ENCODE measurements at places on chromosomes 6 and 20.
A peak's percentile ranks its signal among the peaks of the same experiment; 100 is the strongest.

DNA sequence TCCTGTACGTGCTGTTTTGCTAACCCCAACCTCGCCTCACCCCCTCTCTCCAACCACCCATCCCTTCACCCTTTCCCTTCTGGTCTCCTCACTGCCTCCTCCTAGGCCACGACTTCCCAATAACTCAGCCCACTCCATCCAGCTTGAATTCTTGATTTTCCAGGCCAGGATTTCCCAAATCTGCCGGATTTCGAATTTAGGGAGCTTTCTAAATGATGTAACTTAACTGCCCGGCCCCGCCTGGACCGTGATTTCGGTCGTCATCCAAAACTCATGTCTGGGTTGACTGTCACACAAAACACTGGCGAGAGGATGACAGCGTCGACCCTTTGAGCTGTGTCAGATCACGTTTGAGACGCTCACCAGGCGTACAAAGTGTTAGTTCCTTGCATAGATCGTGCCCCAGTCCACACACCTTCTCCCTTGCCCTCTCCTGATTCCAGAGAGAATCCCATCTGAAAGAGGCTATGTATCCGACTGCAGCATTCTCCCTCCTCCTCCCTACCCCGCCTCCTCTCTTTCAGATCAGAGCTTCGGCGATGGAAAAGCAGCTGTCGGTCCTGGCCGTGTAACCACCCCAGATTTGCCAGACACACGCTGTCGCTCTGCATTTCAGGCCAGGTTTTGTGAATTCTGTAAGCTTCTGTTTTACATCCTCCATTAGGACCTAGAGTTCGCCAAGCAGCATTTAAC, 168.2 kb downstream of the GPX5 start:
- no peak for DNase-seq

GRCh38 chr6:42100029-42100901, 42.2 kb downstream of the C6orf132 start:
- DNase-seq: no peak

DNA sequence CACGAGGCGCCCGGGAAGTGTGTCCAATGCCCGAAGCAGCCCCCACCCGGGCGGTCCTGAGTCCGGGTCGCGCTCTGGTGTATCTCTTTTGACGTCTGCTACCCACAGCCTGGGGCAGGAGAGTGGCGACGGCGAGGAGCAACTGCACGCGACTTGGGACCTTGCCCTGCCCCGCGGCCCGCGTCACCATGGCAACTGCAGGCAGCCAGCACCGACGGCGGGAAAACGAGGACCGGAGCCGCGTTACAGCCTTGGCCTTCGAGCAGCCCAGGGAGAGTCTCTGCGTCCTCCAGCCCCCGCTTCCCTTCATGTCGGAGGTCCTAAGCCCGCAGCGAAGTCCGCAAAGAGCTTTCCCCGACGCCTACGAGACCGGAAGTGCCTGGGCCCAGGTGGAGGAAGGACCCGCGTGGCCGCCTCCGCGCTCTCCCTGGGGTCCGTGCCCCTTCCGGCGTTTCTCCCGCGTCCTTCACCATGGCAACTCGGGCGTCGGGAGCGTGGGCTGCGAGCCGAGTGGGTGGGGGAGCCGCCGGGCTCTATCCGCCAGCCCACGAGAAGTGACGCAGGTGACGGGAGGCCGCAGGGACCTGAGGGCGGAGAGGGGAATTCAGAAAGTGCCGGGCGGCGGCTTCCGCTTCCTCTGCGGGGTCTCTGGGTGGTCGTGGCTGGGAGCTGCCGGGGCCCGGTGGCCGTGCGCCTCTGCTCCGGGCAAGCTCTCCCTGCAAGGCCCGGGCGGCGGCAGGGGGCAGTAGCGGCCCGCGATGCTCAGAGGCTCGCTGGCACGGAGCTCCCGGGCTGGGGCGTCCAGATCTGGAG, 88.6 kb upstream of the TGM3 start:
- DNase-seq: peak; percentile 91

DNA sequence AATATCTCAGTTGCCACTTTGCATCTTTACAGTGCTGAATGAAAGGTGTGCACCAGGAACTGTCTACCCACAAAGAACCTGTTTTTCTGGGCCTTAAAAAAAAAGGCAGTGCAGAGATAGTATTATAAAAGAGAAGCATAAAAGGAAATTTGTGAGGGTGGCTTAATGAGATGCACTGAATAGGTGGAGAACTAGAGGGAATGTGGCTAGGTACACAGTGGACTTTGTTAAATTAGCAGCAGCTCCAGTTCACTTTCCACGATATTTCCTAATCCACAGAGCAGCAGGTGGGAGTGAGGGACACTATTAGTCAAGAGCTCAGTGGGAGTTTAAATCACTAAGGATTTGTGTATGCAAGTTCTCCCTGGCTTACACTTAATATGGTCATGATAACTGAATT, 38.8 kb downstream of the MAP7 start:
- no peak for DNase-seq

- DNase-seq: no peak
Observed at GRCh38 chr6:156599978-156600590, 177.1 kb upstream of the ARID1B start.

GRCh38 chr20:24838546-24839535, 110.2 kb upstream of the CST7 start:
- DNase-seq: no peak

DNA sequence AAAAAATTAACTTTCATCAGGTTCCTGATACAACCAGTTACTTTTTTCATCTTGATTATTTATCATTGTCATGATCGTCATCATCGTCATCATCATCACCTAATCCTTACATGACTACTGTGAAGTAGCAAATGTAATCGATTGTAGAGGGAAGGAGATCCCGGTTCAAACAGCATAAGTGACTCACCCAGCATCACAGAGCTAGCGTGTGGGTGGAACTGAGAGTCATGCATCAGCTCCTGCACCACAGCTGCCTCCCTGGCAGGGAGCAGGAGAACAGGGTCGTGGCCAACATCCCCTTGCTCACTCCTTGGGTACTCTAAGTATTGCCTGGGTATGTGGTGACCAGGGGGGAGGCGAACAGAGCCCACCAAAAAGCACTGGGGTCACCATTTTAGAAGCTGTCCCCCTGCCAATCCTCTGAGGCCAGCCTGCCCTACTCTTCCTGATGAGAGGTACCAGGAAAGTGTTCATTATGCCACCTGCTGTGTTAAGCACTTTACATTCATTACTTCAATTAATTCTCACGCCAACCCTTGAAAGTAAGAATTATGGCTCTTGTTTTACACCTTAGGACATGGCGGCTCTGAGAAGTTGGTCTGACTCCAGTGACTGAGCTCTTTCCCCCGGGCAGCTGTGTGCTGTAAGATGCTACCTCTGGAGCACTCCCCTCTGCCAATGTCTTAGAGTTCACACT, 425.2 kb downstream of the CD83 start:
- DNase-seq: no peak

DNA sequence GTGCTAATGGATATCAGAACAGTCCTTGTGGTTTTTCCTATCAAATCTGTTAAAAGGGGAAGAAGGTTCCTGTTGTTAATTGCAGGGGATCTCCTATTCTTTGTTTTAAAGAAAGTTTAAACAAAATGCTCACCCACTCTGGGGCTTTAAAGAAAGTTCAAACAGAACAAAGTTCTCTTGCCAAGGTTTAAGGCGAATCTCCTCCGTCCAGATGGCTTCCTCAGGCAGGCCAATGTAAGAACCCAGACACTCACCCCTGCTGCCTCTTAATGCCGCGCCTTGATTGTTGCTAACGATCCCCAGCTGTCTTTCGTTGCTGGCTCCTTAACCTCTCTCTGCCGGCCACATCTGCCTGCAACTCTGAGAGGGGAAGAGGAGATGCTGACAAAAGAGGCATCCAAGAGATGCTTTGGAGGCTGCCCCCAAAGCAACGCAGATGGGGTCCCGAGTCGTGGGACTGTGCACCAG, 235.0 kb upstream of the PRDM1 start:
- no peak for DNase-seq

DNA sequence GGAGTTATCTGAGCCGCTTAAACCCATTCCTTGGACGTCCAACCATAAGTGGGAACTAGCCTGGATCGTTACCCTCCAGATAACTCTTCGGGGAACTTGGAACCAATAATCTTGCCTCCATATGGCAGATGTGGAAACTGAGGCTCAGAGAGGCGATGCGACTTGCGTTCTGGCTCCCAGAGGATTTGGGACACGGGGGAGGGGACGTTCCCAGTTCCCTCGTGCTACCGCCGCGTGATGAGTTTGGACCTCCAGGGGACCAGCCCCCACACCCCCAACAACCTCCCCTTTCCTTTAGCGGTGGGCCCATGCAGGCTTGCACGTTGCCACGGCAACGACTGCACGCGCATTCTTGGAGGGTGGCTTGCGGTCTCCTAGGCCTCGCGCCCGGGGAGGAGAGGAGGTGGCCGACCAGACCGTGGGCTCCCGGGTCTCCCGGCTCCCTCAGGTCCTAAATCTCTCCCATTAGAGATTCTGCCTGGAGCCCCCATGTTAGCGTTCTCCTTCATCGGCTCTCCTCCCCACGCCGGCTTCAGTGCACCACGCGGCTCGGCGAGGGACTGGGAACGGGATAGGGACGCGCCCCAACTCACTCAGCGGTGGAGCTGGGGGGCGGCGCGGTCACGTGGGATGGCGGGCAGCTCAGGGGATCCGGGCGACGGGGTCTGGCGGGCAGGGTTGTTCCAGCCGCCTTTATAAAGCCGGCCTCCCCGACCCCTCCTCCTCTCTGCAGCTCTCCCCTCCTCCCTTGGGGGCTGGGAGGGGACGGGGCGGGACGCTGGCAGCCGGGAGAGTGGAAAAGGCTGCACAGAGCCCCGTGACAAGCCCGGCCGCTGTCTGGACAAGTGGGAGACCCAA, at the start of gene PLTP:
PLTP (minus strand) TSS at position 670 of the 858 bp plus-strand sequence. CDS start 703 bp downstream, outside the sequence.
- peak; percentile 90 for DNase-seq

GRCh38 chr20:11403711-11404110, 514.0 kb upstream of the BTBD3 start:
- DNase-seq: no peak

GRCh38 chr6:148954461-148954860, 207.6 kb downstream of the UST start:
- DNase-seq: no peak

DNA sequence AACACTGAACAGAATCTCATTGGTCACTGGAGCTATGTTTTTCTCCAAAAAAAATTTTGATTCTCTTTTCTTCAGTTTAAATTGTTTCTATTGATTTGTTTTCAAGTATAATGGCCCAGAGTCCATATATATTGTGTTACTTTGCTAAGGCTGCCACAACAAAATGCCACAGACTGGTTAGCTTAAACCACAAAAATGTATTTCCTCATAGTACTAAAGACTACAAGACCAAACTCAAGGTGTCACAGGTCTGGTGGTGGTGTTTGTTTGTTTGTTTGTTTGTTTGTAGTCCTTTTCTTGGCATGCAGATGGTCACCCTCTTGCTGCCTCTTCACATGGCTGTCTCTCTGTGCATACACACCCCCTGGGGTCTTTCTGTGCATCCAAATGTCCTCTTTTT, 34.0 kb downstream of the BMP5 start:
- no peak for DNase-seq

DNA sequence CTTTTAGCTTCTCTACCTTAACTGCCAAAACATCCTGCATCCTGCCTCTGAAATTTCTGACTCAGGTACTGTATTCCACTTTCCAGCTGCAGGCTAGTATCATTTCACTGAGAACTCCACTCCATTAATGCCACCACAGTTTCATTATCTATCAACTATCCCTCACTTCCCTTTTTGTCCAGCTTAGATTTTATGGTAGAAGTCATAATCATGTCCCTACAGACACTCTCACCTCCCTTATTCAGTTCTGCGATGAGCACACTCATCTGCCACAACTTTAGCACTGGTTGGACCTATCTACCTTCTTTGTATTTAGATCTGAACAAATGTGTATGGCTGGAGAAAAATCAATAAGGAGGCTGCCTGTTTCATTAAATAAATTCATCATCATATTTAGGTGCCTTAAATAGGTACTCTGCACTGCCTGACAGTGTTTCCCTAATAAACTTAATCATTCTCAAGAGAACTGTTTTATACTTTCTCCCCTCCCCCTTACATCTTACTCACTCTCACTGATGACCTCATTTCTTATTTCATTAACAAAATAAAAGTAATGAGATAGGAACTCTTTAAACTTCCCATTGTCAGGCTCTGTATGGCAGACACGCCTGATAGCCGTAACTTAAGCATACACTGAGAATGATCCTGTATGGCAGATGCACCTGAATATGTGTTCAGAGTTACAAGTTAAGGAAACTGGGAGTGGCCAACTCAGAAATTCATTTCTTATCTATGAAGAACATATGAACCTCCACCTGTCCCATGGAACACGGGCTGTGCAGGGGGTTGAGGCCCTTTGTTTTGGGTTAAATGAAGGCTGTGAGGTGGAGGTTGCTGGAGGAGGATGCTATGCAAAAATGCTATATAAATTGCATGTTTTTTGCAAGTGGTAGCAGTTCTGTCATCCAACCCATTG, 95.3 kb upstream of the MAN1A1 start:
- no peak for DNase-seq

GRCh38 chr6:166592821-166593220, 6.3 kb upstream of the RAMACL start:
- DNase-seq: no peak

GRCh38 chr6:24910961-24911725, 24.6 kb downstream of the RIPOR2 start:
- peak; percentile 80 for DNase-seq

GRCh38 chr6:143058987-143059386, 1.7 kb upstream of the AIG1 start:
- no peak for DNase-seq

DNA sequence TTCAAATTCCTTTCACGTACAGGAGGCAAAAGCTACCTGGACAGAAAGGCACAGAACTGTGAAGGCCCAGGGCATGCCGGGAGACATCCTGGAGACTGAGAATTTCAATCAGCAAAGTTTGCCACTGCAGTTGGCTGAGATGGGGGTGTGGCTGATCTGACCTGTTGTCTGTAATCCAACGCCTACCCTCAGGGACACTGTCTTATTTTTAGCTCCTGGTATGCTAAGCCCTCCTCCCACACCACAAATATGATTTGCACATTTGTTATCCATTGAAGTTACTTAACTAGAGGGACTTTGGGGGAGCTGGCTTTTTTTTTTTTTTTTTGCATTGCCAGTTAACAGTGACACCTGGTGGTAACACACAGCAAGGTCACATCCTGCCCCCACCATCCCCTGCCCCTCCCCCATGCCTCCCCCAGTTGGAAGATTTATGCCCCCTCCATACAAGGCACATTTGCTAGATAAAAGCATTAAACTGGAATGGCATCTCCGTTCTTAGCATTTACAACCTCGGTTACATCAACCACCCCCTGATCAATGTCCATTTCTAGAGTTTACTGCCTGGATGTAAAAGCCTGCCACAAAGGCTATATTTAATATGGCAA, 40.4 kb downstream of the TTI1 start:
- no peak for DNase-seq

DNA sequence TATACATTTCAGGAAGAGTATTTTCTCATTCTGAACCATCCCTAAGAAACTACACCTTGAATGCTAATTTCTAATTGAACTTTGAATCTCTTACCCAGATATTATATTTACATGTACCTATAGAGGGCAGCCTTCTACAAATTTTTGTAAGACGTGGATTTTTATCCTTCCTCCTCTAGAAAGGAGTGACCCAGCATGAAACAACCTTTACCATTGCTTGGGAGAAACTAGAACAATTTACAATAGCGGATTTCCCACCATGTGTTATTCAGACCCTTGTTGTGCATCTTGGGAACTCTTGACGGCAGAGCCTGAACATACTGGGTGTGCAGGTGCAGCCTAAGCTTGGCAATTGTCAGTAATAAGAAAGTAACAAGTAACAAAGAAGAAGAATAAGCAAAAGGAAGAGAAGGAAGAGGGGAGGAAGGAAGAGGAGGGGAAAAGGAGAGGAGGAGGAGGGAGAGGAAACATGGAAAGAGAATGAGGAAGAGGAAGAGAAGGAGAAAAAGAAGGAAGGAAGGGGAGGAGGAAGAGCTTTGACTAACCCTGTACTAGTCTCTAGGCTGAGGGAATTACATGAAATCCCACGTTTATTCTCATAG, 10.8 kb upstream of the TAAR1 start:
- no peak for DNase-seq
